ENCODE measurements at places on chromosomes 16 and 17. TPM values are rescaled to one million over a fixed set of nuclear protein-coding genes. Genes with fewer than 3 reads are reported as not detected.

DNA sequence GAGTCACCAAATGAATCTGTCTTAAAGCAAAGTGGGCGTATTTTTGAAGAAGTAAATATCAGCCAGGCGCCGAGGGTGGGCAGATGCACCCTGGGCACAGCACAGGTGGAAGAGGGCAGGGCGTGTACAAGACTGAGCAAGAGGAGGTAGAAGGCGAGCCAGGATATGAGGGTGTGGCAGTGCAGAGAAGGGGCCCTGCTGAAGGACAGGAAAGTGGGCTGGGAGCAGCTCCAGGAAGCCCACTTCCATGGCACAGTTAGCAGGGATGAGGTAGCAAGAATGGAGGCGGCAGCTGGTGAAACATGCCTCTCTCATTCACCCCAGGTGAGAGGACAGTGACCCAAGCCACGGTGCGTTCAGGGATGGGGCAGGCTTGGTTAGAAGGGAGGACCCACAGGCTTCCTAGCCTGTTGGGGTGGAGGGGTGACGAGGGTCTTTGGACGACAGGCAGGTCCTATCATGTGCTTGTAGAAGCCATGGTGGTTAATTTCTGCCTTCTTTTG is 149.3 kb downstream of the CLEC16A start:
- no peak for DNase-seq
- no peaks in the 10 kb centered on the region for H3K36me3 ChIP-seq
- H3K27me3 ChIP-seq: no peaks in the 10 kb centered on the region
- H3K4me1 ChIP-seq: peaks cover 10% of the 10 kb centered on the region
- H3K27ac ChIP-seq: no peak overlapping the region

GRCh38 chr16:48318630-48319029 is 66.6 kb downstream of the SIAH1 start:
- peaks cover 22% of the 10 kb centered on the region for H3K4me1 ChIP-seq
- DNase-seq: peak; percentile 86
- no peak overlapping the region for H3K4me3 ChIP-seq
- peak overlapping the region; percentile 15 for H3K27ac ChIP-seq

The SMIM22 gene
- not detected for total RNA-seq

DNA sequence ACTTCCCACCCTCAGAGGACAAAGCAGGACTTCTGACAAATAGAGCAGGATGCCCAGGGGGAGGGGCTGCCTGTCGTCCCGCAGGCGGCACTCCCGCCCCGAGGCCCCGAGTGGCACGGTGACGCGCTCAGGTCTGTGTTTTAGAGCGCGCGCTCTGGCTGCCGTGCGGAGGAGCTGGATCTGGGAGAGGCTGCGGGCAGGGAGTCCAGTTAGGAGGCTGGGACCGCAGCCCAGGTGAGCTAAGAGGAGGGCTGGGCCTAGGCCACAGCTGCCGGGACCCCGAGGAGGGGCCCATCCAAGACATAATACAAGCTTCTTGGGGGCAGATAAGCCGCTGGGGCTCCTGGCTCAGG is 6.4 kb downstream of the DOC2A start:
- no peak for DNase-seq
- H3K4me3 ChIP-seq: no peak overlapping the region
- no peaks in the 10 kb centered on the region for H3K36me3 ChIP-seq
- H3K4me1 ChIP-seq: no peaks in the 10 kb centered on the region
- H3K27me3 ChIP-seq: peaks cover under 1% of the 10 kb centered on the region
- no peak overlapping the region for H3K27ac ChIP-seq

DNA sequence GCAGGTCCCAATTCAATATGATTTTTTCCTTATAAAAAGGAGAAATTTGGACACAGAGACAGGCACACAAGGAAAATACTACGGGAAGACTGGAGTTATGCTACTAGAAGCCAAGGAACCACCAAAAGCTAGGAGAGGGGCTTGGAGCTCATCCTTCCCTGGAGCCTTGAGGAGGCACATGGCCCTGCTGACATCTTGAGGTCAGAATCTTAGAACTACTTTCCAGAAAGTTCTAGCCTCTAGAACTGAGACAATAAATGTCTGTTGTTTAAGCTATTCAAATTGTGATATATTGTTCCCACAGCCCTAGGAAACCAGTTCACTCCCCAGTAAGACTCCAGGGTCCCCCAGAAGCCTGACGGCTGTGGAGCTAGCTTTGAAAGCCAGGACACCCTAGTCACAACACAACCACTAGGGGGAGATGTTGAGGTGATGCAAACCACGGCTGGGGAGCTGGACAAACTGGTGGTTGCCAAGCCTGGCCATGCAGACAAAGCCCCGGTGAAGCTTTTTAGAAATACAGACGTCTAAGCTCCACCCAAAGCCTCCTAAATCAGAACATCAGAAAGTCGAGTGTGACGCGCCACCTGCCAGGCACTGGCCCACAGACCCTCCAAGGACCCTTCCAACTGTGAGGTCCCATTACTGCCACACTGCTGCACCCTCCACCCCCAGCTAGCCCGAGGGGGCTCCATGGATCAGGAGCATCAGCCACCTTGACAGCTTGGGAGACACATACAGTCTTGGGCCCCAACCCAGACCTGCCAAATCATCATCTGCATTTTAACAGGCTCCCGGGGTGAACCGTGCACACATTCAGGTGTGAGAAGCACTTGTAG is 106.4 kb downstream of the SLC39A11 start:
- no peak overlapping the region for H3K4me3 ChIP-seq
- H3K36me3 ChIP-seq: no peaks in the 10 kb centered on the region
- H3K4me1 ChIP-seq: peaks cover 12% of the 10 kb centered on the region
- peak; percentile 53 for DNase-seq
- no peaks in the 10 kb centered on the region for H3K27me3 ChIP-seq

DNA sequence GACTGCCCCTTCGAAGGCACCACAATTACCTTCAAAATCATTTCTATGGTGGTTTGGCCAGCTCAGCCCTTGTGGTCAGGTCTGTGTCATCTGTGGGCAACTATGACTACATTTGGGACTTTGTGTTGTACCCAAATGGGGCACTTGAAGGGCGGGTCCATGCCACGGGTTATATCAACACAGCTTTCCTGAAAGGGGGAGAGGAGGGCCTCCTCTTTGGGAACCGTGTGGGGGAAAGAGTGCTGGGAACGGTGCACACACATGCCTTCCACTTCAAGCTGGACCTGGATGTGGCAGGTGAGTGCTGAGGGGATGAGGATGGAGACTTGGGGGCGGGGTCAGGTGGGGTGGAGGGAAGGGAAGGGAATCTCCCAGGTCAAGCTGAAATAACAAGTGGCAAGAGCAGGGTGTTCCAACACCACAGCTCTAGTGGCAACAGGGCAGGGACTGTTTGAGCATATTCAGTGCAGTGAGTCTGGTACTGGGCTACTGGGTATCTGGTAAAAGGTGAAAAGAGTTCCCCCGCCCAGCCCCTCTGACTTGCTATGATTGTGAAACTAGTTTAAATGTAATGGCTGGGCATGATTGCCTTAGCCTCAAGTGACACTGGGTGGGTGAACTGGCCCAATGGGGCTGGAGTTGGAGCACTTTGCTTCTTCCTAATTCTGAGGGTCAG is 1.7 kb downstream of the AOC2 start:
- no peaks in the 10 kb centered on the region for H3K27me3 ChIP-seq
- no peak overlapping the region for H3K4me3 ChIP-seq
- peaks cover 34% of the 10 kb centered on the region for H3K36me3 ChIP-seq
- DNase-seq: no peak

The KRT23 gene
- total RNA-seq: not detected

- peak overlapping the region; percentile 7 for H3K27ac ChIP-seq
- DNase-seq: peak; percentile 87
- peak overlapping the region; percentile 40 for H3K4me3 ChIP-seq
- no peaks in the 10 kb centered on the region for H3K36me3 ChIP-seq
- peaks cover 1% of the 10 kb centered on the region for H3K27me3 ChIP-seq
- peaks cover 9% of the 10 kb centered on the region for H3K4me1 ChIP-seq
Measured at GRCh38 chr17:21511363-21512195, 135.4 kb downstream of the KCNJ12 start.

DNA sequence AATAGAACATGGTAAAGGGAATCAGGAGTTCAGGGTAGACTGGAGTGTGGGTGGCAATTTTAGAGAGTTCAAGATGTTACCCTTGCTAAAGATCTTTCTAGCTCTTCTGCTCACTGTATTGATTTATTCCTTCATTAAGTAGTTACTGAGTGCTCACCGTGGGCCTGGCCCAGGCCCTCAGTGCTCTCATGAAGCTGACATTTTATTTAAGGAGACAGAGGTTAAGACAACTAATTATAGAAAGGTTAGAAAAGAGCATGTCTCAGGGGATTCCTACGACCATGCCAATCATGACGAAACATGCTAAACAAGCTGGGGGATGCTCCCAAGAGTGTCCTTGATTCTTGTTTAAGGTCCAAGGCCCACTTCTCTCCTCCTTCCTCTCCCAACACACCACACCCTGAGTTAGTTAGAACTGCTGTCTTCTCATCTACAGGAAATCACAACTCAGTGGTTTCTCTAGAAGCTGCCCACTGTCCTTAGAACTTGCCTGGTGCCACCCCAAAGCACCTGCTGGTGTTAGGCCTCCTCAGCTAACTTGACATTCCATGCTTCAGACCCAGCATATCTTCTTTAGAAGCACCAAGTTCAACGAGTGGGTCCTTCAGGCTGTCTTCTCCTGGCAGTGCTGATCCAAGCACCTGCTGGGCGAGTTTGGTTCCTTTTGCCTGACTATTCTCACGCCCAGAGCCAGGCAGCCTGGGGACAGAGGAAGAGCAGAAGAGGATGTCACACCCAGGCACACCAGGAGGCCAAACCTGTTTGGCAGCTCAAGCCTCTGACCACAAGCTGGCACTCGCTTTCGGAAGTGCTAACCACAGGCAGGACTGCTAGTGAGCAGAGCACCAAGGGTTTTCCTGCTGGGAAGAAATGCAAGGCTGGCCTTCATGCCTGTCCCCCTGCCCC is 79.0 kb downstream of the GAS7 start:
- no peak overlapping the region for H3K27ac ChIP-seq
- H3K4me3 ChIP-seq: no peak overlapping the region
- H3K27me3 ChIP-seq: no peaks in the 10 kb centered on the region

DNA sequence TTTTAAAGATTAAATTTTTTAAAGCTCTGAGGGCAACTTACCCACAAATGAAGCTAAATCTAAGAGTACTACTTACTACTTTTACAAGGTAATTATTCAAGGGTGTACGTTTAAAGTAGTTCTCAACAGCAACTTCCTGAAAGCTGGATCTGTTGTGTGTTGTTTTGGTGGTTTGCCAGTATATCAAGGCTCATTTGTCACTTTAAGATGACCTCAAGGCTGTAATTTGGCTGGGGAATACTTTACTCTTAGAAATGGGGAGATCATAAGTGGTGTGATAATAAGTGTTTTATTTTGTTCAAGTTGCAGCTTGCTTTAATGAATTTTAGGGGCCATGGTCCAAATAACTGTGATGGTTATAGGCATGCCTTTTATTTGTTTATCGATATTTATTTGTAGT is 30.4 kb downstream of the AP2B1 start:
- DNase-seq: peak; percentile 19
- H3K4me3 ChIP-seq: no peak overlapping the region
- no peaks in the 10 kb centered on the region for H3K27me3 ChIP-seq
- H3K27ac ChIP-seq: peak overlapping the region; percentile 39
- no peaks in the 10 kb centered on the region for H3K36me3 ChIP-seq
- H3K4me1 ChIP-seq: peaks cover 5% of the 10 kb centered on the region
